GM18507 (cell line): ENCODE measurements at places on chromosomes 3 and 15.

DNA sequence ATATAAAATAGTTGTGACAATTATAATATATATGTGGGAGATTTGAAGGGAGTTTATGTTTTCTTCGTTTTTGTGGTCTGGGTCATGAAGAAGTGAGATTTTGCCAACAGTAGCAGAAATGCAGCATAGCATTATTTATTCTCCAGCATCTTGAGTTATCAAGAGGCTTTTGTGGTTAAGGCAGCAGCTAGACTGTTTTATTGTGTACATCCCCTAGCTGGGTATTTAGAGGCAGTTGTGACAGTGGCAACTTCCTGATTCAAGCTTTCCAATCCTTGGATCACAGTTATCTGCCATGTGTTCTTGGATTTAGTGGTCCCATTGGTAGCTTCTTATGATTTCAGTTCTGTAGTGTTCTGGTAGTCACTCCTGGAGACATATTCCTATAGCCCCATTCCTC lies 29.0 kb downstream of the ARIH1 start:
- DNase-seq: no peak

- no peak for DNase-seq
Measured at GRCh38 chr15:77042245-77042919, 28.5 kb downstream of the TSPAN3 start.

- no peak for DNase-seq
Measured at GRCh38 chr15:99412082-99412481, 153.7 kb upstream of the MEF2A start.

DNA sequence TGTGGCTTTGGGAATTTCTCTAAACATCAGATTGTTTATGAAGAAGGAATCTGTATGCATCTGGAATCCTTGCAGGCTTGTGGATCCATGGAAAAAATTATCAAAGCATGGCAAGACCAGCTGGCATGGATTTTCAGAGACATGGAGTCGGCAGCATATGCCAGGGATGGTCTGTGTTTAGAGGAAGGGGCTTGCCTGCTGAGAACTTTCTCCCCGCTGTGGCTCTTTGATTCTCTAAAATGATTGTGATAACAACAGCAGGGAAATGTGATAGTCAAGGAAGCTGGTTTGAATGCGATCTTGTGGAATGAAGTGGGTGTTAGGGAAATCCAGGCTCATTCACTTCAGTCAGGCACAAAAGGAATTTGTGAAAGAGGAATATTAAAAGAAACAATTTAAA lies 245.7 kb upstream of the THRB start:
- DNase-seq: no peak

GRCh38 chr3:141192345-141192744 lies 39.3 kb upstream of the PXYLP1 start:
- peak; percentile 53 for DNase-seq

GRCh38 chr15:40340740-40341400 lies at the start of gene CCDC9B:
Gene CCDC9B, minus strand, starts transcription at chr15:40340939. Its CDS starts 120 bp downstream, at chr15:40340819.
- no peak for DNase-seq

GRCh38 chr3:128946411-128946810 lies 47.5 kb downstream of the CFAP92 start:
- DNase-seq: no peak
